Activated CD4-positive, alpha-beta T cell treated with anti-CD3 and anti-CD28 coated beads, Interleukin-2, amount 50 U/mL, for 1 hour (primary cell): ENCODE measurements at places on chromosomes 2 and 18.

GRCh38 chr2:205564346-205565141 lies 117.8 kb upstream of the NRP2 start:
- DNase-seq = no peak

DNA sequence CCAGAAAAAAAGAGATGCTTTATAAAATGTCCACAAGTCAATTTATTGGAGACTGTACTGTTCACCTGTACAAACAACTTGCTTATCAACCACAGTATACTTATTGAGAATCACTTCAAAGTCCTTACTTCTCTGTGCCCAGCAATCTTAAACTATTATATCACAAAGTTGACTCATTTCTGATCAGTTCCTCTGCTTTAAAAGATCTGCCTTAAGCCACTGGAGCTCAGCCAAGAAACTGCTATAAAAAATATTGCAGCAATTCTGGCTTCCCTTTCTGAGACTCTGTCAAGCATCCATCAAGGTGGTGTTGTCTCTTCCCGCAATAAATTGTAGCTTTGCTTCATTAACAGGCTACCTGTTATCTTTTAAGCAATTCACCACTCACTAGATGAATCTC lies 375.2 kb upstream of the SPHKAP start:
- DNase-seq = no peak

- no peak for DNase-seq
These were observed 17.1 kb downstream of the RBKS start for GRCh38 chr2:27873091-27873490.

DNA sequence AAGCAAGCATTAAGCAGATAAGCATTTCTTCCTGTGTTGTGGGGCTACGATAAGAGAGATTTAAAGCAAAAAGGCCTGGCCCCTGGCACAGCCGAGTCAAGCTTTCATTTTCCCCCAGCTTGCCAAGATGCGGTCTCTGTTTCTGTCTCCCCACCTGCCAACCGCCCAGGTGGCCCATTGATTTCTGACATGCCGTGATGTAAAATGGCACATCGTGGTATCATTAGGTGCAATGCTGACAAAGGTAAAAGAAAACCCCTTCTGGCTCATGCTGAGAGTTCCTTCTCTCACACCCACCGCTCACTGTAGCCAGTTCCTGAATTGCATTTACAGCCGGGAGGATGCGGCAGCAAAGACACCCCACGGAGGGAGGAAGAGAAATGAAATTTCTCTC lies 62.8 kb downstream of the BOD1L2 start:
- DNase-seq = no peak

GRCh38 chr2:45776160-45776955 lies 124.9 kb downstream of the PRKCE start:
- DNase-seq = no peak
